Stimulated activated CD4-positive, alpha-beta T cell treated with anti-CD3 and anti-CD28 coated beads, Interleukin-15, amount 100 ng/mL, for 1 hour (primary cell): ENCODE measurements at places on chromosomes 2 and 18.

GRCh38 chr2:166609183-166609959, 115.3 kb upstream of the SCN7A start:
- no peak for DNase-seq

GRCh38 chr2:134670955-134671354, 47.8 kb downstream of the TMEM163 start:
- no peak for DNase-seq

DNA sequence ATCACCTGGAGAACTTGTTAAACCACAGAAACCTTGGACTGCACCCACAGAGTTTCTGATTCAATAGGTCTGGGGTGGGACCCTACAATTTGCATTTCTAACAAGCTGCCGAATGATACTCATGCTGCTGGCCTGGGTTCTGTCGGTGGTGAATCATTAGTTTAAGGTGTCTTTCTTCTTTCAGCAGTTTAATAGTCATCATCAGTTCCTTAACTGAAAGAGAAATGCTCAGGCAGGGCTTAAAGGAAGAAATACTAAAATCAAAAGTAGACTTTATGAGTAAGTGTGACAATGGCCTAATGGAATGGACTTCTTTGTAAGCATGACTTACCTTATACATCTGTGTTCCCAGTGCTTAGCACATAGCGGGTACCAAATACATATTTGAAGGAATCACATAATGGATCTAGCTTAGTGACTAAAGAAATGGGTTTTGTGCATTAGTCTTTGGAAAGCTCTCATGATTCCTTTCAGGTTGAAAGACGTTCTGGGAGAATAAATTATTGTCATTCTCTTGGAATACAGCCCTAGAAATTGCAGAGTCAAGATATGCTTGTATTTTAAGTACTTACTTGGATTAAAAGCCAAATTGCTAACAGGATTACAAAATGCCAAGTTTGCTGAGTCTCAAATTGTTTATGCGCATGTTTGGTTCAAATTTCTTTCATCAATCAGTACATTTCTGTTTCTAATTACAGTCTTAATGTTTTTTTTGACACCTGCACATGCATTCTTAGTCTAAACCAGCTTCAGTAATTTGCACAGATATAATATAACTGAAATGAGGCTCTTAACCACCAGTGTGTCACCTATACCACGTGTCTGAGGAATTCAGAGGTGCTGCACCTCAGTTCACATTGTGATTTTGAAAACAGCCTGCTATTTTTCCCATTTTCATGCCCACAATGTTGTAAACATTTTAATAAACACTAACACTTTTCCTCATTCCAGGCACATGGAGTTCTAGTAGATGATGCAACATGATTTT, 220.3 kb upstream of the NRP2 start:
- DNase-seq, result no peak

DNA sequence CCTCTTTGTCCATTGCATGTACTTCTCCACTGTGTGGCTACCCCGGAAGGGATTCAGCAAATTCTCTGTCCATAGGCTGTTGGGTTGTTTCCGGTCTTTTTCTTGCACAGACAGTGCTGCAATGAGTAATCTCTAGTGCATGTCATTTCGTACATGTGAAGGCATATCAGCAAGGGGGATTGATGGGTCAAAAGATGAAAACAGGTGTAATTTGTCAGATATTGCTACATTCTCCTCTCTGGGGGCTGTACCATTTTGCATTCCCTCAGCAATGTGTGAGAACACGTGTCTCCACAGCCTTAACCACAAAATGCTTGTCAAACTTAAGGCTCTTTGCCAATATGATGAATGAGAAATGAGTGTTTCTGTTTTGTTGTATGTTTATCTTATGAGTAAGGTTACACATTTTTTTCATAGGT, 60.5 kb downstream of the KLHL29 start:
- DNase-seq, result no peak

DNA sequence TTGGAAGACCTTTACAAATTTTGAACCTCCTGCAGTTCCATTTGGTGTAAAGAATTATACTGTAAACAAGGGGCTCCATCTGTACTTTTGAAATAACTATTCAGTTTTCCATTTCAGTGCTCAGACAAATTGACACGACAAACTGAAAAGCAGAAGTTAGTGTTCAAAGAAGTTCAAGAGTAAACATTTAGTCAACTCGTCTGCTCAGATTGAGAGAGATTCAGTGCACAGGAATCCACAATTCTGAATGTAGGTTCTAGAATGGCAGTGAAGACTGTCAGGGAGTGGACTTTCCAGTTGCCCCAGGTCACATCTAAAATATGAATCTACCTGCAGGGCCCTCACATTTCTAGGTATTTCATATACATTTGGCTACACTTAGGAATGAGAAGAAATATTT, 322.3 kb upstream of the TCF4 start:
- DNase-seq, result no peak

GRCh38 chr2:193891023-193891422, 1696.3 kb upstream of the TMEFF2 start:
- DNase-seq, result no peak

GRCh38 chr2:239240414-239240881, 160.4 kb downstream of the HDAC4 start:
- DNase-seq, result no peak

- peak; percentile 61 for DNase-seq
Measured at GRCh38 chr2:237434866-237435311, 20.9 kb upstream of the COL6A3 start.

GRCh38 chr2:141316606-141317005, 814.2 kb downstream of the LRP1B start:
- no peak for DNase-seq

DNA sequence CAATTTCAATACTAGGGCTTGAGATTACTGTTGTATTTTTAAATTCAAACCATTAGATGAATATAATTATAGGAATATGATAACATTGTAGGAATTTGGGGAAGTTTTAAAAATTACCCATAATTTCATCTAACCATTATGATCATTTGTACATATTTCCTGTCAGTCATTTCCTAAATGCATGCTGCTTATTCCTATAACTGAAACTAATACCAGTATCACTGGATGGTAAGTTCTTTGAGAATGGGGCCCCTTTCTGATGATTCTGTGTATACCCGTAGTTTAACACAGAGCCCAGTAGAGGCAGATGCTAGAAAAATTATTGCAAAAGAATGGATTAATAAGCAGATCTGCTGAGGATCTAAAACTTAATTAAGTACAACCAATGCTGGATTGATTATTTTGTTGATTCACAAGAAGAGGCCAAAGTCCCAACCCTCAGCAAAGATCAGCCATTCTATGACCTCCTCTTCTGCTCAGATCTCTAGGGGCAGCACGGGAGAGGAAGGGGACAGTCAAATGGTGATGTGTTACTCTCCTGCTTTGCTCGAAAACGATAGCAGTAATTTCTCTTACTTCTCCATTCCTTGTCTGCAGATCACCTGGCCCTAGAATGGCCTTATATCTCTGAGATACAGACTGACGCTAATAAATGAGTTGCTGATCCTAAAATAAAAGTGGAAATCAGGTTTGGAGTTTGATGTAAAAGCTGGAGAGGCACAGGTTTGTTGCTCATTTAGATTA, 69.5 kb upstream of the PELI1 start:
- DNase-seq, result no peak

- DNase-seq, result no peak
Measured at GRCh38 chr2:11904029-11904428, 157.6 kb downstream of the LPIN1 start.

GRCh38 chr18:9103376-9103873, 926 bp downstream of the NDUFV2 start:
- no peak for DNase-seq

DNA sequence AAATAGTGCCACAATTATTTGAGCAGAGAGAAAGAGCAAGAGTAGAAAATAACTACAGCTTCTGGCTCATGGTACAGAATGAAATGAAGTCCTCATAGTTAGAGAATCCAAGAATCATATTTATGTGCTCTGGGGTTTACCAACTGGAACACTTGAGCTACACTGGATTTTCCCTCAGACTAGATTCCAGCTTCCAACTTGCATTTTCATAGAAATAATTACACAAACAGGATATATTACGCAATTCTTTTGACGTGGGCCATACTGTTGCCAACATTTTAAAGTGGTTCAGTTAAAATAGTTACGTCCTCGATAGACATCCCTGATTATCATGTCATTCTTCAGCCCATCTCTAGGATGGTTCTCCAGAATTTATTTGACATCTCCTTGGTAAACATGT, 129.2 kb downstream of the ETAA1 start:
- no peak for DNase-seq

- no peak for DNase-seq
Measured at GRCh38 chr2:222427646-222428301, 3.4 kb downstream of the SGPP2 start.

DNA sequence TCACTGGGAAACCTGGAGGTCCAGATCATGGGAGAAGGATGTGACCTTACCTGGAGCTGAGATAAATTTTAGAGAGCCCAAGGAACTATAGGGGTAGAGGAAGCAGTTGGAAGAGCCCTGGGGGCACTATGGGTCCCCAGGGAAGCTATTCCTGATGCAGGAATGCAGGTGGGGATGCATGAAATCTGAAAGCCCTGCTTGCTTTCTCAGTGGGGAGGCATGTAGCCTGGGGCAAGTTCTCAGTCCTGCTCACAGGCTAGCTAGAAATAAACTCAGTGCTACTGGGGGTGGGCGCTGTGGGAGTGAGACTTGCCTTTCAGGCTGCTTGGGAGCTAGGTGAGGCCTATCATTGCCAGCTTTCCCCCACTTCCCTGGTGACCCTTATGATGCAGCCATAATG, 499.7 kb downstream of the PTH2R start:
- no peak for DNase-seq

DNA sequence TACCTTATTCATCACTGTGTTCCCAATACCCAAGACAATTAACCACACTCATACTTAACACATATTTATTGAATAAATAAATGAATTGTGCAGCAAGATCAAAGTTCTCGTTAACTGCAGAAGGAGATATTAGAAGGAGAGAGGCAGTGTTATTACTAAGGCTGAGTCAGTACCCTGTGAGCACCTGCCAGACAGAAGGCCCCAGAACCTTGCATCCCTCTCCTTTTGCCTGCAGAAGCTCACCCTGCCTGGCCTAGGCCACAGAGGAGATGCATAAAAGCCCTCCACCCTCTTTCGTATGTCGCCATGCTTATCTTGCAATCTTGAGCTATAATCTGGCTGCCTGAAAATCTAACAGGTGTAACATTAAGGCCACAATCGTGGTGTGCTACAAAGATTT, 20.5 kb upstream of the RNF149 start:
- DNase-seq, result no peak

GRCh38 chr18:62954366-62954765, 239.0 kb downstream of the PHLPP1 start:
- DNase-seq, result no peak

DNA sequence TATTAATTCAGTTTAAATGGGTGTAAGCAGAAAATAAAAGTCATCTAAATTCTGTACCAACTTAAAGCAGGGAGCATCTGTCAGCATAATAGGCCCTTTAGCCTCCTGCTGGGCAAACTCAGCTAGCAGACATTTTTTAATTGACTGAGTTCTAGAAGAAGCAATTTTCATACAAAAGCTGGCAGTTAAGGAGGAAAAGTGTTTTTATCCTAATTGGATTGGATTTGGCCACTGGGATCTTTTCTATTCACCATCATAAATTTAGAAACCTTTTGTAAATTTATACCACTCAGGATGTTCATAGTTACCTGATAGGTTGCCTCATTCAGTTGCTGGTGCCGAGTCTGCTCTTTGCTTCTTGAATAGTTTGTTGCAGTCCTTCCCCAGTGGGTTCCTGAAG, 262.7 kb upstream of the FSIP2 start:
- DNase-seq, result no peak

- DNase-seq, result no peak
Measured at GRCh38 chr2:68734688-68735525, at the start of gene ARHGAP25. Gene ARHGAP25, plus strand, starts transcription at chr2:68734811. Its CDS starts 389 bp downstream, at chr2:68735200.

DNA sequence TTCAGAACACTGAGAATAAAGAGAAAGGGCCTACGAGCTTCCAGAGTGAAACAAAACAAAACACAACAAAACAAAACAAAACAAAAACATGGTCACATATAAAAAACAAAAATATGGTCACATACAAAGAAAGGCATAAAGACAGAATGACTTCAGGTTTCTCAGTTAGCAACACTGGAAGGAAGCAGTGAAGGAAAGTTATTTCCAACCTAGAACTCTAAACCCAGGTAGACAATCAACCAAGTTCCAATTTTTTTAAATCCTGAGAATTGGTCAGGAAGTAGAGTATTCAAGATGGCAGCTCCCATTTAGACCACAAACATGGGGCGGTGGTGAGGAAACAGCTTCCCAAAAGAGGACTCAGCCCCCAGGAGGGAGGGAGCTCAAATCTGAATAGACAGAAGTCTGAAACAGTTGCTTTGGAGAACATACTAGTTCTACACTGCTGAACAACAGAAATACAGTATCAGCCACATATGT, 9.1 kb downstream of the DRC1 start:
- DNase-seq, result no peak

GRCh38 chr2:237875256-237876060, 16.0 kb downstream of the RAMP1 start:
- DNase-seq, result no peak

DNA sequence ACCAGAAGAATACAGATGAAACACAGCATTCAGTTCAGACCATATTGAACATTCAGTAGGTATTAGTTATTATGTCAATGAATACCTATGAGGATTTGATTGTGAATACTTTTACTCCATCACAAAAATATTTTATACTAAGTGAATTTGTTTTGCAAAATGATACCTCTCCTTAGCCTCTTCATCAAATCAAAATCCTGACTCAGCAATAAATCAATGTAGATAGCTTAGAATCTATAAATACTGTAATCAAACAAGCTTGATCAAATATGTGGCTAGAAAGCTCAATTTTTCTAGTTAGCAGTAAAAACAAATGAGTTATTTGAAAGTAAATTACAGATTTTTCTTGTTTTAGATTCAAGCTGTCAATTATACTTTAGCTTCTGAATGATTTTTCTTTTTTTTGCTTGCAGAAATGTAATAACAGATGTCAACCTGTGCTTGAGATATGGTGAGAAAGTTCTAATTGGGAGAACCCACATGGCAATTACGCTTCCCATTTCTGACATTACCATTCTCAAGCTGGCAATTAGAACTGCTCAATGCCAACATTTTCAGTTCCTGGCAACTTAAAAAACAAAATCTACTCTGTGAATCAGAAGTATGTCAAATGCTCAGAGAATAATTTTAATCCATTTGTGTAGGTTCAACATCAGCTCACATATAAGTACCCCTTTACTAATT, 109.6 kb downstream of the PRELID3A start:
- DNase-seq, result no peak
